Stimulated activated CD4-positive, alpha-beta T cell treated with anti-CD3 and anti-CD28 coated beads, Interleukin-1b, Interleukin-23, amount 100 ng/mL, for 24 hours (primary cell): ENCODE measurements at places on chromosomes 6 and 20.

DNA sequence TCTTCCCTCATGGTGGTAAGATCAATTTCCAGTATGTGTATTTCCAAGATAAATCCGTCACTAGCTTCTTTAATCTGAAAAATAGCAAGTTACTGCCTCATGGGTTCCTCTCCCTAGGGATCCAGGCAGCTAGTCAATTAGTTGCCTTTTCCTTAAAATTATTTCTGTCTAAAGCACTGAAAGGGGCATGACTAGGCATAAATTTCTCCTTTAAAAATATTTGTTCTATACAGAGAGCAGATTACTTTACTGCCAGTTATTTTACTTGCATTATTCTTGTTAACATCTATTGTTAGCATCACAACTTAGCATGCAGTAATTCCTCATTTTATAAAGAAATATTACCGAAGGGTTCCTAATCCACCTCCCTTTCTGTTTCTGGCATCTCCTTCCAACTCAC is 1.4 kb downstream of the MTCL3 start:
- no peak for DNase-seq

GRCh38 chr6:138161338-138162110 is at the start of gene ARFGEF3:
ARFGEF3 (plus strand) TSS chr6:138161939; CDS start chr6:138162087, 148 bp downstream.
- DNase-seq, result peak; percentile 35

GRCh38 chr20:23925789-23926525 is 46.4 kb upstream of the CST5 start:
- no peak for DNase-seq

DNA sequence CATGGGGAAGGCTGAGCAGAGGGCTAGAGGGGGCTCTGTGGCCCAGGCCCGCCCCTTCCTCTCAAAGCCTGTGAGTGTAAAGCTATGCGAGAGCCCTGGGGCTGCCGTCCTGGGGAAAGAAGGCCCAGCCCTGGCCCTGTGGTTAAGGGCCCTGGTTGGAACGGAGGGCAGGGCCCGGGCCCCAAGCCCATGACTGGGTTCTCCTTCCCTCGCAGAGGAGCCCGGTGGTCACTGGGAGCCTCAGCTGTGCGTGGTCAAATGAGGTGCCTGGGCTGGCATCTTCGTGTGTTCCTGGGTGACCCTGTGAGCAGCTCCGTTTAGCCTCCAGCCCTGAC is 56.0 kb downstream of the SMOC2 start:
- no peak for DNase-seq

- DNase-seq, result no peak
Observed at GRCh38 chr6:16635291-16635809, 125.9 kb downstream of the ATXN1 start.

DNA sequence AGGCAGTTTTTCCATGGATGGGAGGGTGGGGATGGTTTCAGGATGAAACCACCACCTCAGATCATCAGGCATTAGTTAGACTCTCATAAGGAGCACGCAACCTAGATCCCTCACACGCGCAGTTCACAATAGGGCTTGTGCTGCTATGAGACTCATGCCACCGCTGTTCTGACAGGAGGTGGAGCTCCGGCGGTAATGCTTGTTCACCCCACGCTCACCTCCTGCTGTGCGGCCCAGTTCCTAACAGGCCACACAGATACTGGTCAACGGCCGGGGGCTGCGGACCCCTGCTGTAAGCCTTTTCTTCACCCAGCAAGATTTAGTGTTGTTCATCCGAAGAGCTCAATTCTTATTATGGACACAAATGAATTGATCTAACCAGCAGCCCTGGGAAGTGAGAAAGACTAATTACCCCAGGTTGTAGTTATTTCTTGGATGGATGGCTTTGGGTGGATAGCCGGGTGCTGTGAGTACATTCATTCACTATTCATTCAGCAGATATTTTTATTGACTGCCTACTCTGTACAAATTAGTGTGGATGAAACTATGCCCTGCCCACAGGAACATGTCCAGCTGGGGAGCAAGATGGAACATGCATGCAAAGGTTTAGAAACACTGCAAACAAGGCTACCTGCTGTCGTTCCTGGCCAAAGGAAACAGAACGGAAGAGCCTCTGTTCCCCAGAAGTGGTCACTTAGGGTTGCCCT is 57.2 kb downstream of the RIOK1 start:
- DNase-seq, result no peak

DNA sequence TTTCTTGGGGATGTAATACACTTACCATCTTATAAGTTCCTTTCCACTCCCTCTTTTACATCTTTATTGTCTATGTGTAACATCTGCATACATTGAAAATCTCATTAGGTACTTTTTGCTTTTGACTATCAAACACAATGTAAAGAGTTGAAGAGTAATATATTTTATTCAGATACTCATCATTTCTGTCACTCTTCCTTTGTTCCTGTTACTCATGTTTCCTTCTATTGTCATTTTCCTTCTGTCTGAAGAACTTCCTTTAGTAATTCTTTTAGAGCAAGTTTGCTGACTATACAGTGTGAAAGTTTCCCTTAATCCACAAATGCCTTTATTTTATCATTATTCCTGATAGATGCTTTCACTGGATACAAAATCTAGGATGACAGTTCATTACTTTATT is 339.8 kb downstream of the SOX4 start:
- DNase-seq, result no peak

DNA sequence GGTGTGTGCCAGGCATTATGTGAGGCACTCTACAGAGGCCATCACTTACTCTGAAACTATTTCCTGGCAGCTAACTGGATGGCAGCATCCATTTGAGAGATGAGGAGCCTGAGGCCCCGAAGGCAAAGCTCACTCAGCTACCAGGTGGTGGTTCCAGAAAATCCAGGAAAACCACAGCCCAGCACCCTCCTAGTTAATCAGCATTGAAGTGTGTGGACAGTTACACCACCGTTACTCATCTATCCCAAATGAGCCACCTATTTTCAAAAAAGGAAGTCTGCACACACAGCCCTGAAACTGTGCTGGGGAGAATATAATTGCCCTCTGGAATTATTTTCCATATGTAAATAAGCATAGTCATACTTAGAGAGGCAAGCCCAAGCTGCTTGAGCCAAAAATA is 67.4 kb downstream of the CNBD2 start:
- DNase-seq, result no peak
